A549 treated with CpdA at 1 μM for 4 hours (cell line): ENCODE measurements at places on chromosomes 3 and 15. TPM values are rescaled to one million over a fixed set of nuclear protein-coding genes. Genes with fewer than 3 reads are reported as not detected.

Gene ADAMTS17
- total RNA-seq = 0.06 to 0.23 TPM (median 0.17 TPM) in 4 of 5 replicates, not detected in the other

Gene MUC4
- not detected in 5 replicates for total RNA-seq

Gene ITGA11
- total RNA-seq = 2.7 to 8.7 TPM (median 5.3 TPM) in 5 replicates

Gene PYGO1
- 6.5 to 8.3 TPM (median 6.9 TPM) in 5 replicates for total RNA-seq

Gene PRR20G
- 0.05 to 0.21 TPM (median 0.13 TPM) in 4 of 5 replicates, not detected in the other for total RNA-seq

Gene TRIM71
- total RNA-seq = 0.01 to 0.03 TPM in 2 of 5 replicates, not detected in the others

Gene TM4SF18
- total RNA-seq = 42.4 to 49.6 TPM (median 45.0 TPM) in 5 replicates

Gene SPESP1
- total RNA-seq = not detected in 5 replicates

Gene CADPS
- not detected in 5 replicates for total RNA-seq

Gene CEMIP
- 2.2 to 3.0 TPM (median 2.4 TPM) in 5 replicates for total RNA-seq

Gene ALPK3
- total RNA-seq = 0.03 to 0.21 TPM (median 0.10 TPM) in 5 replicates

Gene CYP19A1
- 0.15 to 0.28 TPM (median 0.19 TPM) in 3 of 5 replicates, not detected in the others for total RNA-seq

Gene CHRD
- total RNA-seq = 0.11 to 0.27 TPM (median 0.22 TPM) in 5 replicates

Gene SCN11A
- total RNA-seq = not detected in 5 replicates

Gene ZKSCAN7
- total RNA-seq = not detected in 5 replicates

Gene ZNF662
- total RNA-seq = not detected in 5 replicates

Gene MCF2L2
- total RNA-seq = 0.10 to 0.26 TPM (median 0.15 TPM) in 3 of 5 replicates, not detected in the others

Gene RBPMS2
- total RNA-seq = 7.1 to 9.5 TPM (median 8.9 TPM) in 5 replicates

Gene GPR87
- total RNA-seq = 0.86 to 1.3 TPM (median 1.1 TPM) in 5 replicates

Gene DPPA2
- total RNA-seq = not detected in 5 replicates

Gene TMCO5A
- not detected in 5 replicates for total RNA-seq

Gene CACNA2D2
- total RNA-seq = 0.28 to 0.66 TPM (median 0.52 TPM) in 5 replicates

Gene AP2M1
- 295 to 329 TPM (median 316 TPM) in 5 replicates for total RNA-seq

Gene GPR156
- 0.34 to 1.2 TPM (median 0.48 TPM) in 5 replicates for total RNA-seq

Gene MOBP
- total RNA-seq = 0.09 to 0.25 TPM in 2 of 5 replicates, not detected in the others

Gene ACVR2B
- 2.2 to 3.2 TPM (median 2.7 TPM) in 5 replicates for total RNA-seq

Gene SCAPER
- total RNA-seq = 3.0 to 4.6 TPM (median 4.0 TPM) in 5 replicates

Gene TGM5
- total RNA-seq = not detected in 5 replicates

Gene GOLGA8G
- total RNA-seq = 0.02 TPM in 1 of 5 replicates, not detected in the others

Gene SHISA5
- total RNA-seq = 102 to 137 TPM (median 129 TPM) in 5 replicates

Gene GPR62
- 0.07 TPM in 1 of 5 replicates, not detected in the others for total RNA-seq

Gene CSPG4
- 0.09 to 0.13 TPM (median 0.12 TPM) in 5 replicates for total RNA-seq

Gene RYK
- 28.1 to 34.2 TPM (median 29.3 TPM) in 5 replicates for total RNA-seq

Gene SLC9C1
- not detected in 5 replicates for total RNA-seq

Gene GLDN
- not detected in 5 replicates for total RNA-seq

Gene DLEC1
- 0.05 to 0.15 TPM (median 0.06 TPM) in 4 of 5 replicates, not detected in the other for total RNA-seq

Gene STAB1
- total RNA-seq = 0.05 TPM in 1 of 5 replicates, not detected in the others

Gene EDC3
- total RNA-seq = 18.5 to 24.0 TPM (median 19.8 TPM) in 5 replicates

Gene FANCD2
- total RNA-seq = 17.5 to 26.0 TPM (median 19.9 TPM) in 5 replicates

Gene GABRR3
- not detected in 5 replicates for total RNA-seq

Gene SCAMP2
- total RNA-seq = 57.1 to 68.8 TPM (median 66.9 TPM) in 5 replicates

Gene TRA2B
- total RNA-seq = 164 to 188 TPM (median 171 TPM) in 5 replicates

Gene PEX5L
- total RNA-seq = not detected in 5 replicates

Gene GP5
- total RNA-seq = 0.01 TPM in 1 of 5 replicates, not detected in the others

Gene THSD4
- total RNA-seq = 18.1 to 24.2 TPM (median 20.9 TPM) in 5 replicates

Gene ATP10A
- total RNA-seq = 6.2 to 7.0 TPM (median 6.7 TPM) in 5 replicates

Gene CMTM8
- total RNA-seq = 6.2 to 10.7 TPM (median 9.7 TPM) in 5 replicates

Gene NTRK3
- 16.1 to 24.1 TPM (median 22.2 TPM) in 5 replicates for total RNA-seq
